ENCODE measurements at places on chromosomes 1 and 21.

GRCh38 chr1:113453771-113454083 lies 63.4 kb downstream of the MAGI3 start:
- no peak for DNase-seq

GRCh38 chr1:181341026-181341632 lies 142.2 kb upstream of the CACNA1E start:
- DNase-seq = no peak

DNA sequence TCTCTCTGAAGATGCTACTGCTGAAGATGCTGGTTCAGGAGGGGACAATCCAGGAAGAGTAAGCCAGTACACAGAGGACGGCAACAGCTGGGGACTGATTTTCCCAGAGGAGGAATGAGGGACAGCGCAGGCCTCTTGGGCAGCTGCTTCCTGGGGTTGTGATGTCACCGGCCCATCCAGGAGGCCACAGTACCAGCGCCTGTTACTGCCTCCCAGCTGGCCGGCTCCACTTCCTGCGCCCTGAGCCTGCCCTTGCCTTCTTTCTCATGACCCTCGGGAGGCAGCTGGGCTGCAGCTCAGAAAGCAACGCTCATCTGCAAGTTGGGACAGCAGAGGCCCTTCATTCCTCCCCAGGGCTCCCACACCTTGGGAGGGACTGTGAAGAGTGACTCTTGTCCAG lies 21.9 kb upstream of the ID3 start:
- peak; percentile 99 for DNase-seq

DNA sequence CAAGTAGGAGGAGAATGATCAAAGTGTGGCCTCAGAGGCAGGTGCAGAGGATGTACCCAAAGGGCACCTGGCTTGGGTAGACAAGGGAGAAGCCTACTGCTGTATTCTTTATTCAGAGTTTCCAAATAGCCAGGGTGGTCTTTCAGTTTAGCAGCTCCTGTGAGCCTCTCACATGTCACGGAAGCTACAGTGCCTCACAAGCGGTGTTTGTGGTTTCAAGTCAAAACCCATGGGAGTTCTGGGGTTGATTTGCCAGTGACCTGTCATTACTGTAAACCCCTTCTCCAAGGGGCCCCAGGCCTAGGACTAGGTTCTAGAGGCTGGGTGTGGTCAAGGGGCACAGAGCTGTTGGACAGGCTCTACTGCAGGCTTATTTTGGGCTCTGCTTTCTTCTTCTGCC lies 10.2 kb upstream of the IL10 start:
- no peak for DNase-seq

DNA sequence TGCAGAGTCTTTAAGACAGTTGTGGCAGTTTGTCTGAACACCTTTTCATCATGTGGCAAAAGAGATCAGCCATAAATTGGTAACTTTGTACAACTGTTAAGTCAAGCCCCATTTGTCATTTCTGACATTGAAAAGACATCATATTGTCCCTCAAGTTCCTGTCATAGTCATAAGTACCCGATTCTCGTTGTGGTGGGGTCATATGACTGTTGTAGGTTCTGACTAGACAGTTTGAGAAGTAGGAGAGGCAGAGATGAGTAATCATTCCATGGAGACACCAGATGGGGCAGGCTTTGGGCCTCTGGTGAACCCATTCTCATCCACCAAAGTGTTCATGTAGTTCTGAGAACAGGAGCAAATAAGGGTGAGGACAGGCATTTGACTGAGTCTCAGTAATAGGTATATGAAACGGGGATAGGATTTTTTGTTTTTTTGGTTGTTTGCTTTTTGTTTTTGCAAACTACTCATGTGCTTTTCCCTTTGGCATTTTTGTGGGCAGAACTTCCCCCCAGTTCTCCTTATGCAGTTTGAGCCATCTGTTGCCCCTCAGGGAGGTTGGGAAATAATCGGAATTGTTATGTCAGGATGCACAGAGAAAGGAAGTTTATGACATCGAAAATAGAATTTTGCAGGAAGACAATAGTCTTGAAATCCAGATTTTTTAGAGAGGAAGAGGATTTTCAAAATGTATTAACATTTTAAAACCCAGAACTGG lies 86.9 kb upstream of the KCNE2 start:
- peak; percentile 5 for DNase-seq

DNA sequence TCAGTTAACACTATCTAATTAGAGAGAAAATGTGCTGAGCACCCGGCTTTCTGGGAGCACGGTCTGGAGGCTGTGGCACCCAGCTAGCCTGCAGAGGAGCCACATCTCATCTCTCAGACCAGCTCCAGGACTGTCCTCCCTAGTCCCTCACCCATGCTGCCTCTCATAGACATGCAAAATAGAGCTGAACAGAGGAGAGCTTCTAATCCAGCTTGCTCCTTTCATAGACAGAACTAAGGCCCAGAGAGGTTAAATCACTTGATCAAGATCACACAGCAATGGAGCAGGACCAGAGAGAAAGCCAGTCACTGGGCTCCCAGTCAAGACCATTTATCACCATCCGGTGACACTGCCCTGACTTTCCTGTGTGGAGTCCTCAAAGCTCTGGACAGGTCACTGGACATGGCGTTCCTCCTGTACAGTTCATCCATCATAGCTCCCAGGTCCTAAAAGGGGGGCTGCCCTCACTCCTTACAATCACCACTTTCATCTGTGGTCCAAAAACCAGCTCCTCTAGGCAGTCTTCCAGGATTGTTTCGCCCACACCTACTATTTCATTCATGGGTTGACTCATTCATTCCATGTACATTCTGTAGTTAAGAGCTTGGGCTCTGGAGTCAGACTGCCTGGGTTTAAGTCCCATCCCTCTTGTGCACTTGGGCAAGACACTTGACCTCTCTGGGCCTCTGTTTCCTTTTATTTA lies 8.8 kb upstream of the CAMK2N1 start:
- DNase-seq = peak; percentile 76

DNA sequence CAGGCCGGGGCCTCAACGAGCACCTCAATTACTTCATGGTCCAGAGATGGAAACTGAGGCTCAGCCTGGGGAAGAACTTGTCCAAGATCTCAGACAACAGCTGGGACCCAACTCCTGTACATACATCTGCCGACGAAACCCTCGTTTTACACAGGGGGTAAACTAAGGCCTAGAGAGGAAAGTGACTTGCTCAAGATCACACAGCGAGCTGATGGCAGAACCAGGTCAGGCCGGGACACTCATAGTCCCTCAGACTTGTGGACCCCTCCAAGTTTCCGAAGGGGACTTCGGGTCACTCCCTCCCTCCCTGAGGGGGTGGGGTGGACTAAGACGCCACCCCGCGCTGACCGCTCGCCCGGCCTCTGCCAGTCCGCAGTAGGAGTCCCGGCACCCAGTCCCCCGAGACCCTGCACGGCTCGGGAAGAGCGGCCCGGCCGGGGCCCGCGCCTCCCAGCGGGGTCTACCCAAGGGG lies 430 bp downstream of the WASF2 start:
- DNase-seq = peak; percentile 63

- DNase-seq = no peak
These were observed 43.6 kb downstream of the DMRTB1 start for GRCh38 chr1:53502641-53503432.

DNA sequence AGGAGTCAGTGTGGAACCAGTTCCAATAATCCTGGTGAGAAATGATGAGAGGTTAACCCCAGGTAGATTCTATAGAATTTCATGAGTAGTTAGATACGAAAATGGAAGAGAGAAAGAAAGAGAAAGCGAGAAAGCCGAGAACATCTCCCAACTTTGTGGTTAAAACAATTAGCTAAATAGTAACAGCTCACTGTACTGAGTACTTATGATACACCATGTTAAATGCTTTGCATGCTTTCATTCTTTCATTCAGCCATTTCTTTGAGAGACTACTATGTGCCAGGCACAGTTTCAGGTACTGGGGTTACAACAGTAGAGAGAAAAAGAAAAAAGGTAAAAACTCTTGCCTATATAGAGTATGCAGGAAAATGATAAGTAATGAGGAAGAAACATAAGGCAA lies 109.7 kb upstream of the SYT6 start:
- DNase-seq = no peak

- DNase-seq = no peak
These were observed 22.2 kb downstream of the DESI2 start for GRCh38 chr1:244675167-244675566.

GRCh38 chr1:168392958-168393549 lies 112.4 kb downstream of the TBX19 start:
- DNase-seq = no peak

GRCh38 chr1:219732814-219733491 lies 120.0 kb upstream of the ZC3H11B start:
- DNase-seq = no peak

DNA sequence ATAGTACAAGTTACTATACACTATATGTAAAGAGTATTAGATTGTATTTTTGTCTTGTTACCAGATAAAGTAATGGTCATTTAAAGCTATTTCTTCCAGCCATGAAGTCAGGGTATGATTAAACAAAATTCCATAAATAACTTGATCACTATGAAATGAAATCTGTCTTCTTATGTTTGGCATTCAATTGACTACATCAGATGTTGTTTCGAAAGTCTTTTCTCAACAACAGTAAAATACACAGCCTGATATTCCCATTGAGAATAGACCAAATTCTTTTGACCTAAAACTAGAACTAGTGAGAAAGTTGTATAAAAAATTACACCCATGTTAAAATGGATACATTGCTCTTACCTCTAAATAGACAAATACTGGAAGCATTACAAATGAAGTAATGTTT lies 134.6 kb upstream of the ADAMTS5 start:
- DNase-seq = no peak

DNA sequence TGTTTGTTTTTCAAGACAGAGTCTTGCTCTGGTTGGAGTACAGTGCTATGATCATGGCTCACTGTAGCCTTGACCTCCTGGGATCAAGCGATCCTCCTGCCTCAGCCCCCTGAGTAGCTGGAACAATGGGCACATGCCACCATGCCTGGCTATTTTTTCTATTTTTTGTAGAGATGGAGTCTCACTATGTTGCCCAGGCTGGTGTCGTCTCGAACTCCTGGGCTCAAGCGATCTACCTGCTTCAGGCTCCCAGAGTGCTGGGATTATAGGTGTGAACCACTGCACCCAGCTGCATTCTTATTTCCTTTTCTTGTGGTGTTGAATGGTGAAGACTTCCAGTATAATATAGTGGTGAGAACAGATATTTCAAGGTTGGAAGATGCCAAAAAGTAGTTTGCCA lies 28.0 kb downstream of the B3GALT5 start:
- DNase-seq = no peak

GRCh38 chr1:70727886-70728489 lies 316.9 kb downstream of the CTH start:
- no peak for DNase-seq

DNA sequence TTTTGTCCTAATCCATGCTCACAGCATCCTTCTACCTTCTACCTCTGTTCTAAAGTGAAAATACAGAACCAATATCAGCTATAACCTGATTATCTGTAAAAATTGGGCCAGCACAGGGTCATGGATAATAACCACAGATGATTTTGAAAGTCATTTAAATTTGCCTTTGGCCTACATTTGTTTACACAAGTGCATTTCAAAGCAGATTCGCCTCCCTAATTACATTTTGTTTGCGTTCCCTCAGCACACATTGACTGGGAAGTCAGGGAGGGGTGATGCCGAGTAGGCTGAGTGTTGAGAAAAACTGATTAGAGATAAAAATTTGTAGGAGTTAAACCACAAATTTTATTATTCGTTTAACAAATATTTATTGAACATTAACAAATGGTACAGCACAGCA lies 19.2 kb upstream of the RGS8 start:
- no peak for DNase-seq

DNA sequence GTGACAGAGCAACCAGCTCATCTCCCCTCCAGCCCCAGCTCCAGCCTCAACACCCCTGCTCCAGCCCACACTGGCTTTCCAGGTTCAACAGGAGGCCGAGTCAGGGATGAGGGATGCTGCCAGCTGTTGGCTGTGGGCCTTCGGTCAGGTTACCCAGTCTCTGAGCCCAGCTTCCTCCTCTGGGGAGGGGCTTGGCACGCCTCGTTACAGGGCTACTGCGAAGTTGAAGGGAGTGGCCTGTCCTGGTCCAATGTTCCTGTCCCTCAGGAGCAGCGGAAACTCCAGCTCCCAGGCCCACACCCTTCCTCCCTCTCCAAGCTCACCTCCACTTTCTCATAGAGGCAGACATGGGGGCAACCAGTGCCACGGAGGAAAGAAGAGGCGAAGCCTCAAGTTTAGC lies 15.1 kb upstream of the TAS1R2 start:
- DNase-seq = peak; percentile 5

- DNase-seq = no peak
These were observed 5.8 kb downstream of the CAPN8 start for GRCh38 chr1:223659711-223660110.

GRCh38 chr1:221099747-221100595 lies 220.7 kb downstream of the HLX start:
- DNase-seq = no peak

DNA sequence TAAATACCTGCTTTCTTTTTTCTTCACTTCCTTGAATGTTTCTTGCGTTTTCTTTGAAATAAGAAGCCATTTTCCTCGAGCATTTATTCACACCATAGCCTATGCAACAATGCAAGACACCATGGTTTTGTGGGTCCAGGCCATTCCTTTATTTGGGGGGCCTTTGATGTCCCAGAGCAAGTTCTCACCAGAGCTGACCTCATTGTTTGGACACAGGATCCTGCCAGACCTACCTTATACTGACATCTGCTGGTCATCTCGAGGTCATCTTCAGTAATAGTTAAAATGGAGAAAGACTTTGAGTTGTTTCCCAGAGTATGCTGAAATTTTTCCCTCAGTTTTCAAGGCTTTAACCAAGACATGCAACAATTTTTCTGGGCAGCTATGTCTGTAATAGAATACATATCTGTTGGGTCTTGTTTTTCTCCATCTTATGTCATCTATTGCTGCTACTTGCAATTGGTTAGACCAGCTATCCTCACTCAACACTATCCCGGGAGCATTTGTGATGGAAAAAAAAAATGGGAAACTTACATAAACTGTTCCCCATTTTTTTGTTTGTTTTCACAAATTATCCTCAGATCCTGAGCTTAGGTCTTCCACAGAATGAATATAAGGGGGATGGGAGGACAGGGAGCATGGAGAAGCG lies 34.0 kb upstream of the BACE2 start:
- peak; percentile 74 for DNase-seq

DNA sequence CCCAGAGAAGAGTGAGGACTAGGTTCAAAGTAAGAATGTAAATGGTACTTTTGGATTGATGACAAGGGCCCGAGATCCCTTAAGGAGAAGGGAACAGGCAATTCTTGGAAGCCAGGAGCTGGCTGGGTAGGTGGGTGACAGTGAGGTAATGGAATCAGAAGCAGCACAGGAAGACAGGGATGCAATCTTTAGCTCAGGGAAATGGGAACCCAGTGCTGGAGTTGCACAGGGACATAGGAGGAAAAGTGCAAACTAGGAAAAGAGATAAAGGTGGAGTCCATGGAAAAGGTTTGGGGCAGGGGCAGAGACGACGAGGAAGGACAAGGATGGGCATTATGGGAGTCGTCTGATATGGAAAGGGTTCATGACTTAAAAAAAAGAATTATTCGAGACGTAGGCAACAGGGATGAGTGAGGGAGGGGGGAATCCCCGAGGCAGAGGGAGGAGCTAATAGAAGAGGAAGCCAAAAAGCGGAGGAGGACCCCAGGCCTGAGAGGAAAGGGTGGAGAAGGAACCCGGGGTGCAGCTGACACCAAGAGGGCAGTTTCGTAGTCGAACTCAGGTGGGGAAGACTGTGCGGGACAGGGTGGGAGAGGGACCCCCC lies 495 bp downstream of the PI4KB start:
- peak; percentile 58 for DNase-seq
